ENCODE measurements at places on chromosomes 4 and X.
A peak's percentile ranks its signal among the peaks of the same experiment; 100 is the strongest.

DNA sequence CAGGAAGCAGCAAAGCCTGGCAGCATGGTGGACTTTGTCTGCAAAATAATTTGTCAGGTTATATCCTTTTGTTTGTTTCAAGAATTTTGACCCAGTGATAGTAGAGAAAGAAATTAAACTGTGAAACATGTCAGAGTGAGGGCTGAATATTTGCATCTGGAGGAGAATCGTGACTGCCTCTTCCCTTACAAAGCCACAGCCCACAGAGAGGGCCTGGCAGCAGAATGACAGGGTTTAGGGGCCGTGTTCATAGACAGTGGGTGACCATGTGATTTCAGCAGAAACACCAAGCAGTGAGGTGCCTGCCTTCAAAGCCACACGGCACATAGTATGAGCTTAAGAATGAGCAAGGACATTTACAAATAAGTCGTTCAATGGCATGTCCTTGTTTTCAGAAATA lies 24.4 kb upstream of the PLAC8 start:
- no peak for DNase-seq

DNA sequence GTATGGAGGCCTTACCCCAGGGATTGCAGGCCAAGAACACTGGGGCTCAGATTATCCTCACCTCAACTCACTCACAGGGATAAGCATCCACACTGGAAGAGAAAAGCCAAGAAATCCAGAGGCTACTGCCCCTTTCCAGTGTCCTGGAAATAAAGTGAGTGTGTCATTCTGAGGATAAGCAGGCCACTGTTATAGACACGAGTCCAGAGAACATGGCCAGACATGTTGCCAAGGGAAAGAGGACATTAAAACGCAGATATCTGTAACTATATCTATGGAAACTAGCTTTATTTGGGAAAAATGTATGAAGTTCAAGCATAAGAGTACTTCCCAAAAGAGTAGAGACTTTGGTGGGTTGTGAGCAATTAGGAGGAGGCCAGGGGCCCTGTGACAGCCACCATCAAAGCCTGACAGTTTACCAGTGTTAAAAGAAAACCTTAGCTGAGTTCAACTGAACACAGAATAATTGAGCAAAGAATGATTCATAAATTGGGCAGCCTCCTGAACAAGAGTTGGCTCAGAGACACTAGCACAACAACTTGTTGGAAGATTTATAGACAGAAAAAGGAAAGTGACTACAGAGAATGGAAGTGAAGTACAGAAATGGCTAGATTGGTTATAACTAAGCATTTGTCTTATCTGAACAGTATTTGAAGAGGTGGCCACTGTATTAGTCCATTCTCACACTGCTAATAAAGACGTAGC lies 1222.2 kb downstream of the STIM2 start:
- DNase-seq: no peak

- DNase-seq: no peak
Measured at GRCh38 chrX:38754818-38755718, 46.2 kb upstream of the MID1IP1 start.

- no peak for DNase-seq
Measured at GRCh38 chr4:118360106-118360505, 7.3 kb upstream of the PRSS12 start.

- no peak for DNase-seq
Measured at GRCh38 chr4:101695176-101695575, 95.4 kb upstream of the BANK1 start.

- DNase-seq: no peak
Measured at GRCh38 chr4:186953599-186954260, 230.1 kb upstream of the FAT1 start.

DNA sequence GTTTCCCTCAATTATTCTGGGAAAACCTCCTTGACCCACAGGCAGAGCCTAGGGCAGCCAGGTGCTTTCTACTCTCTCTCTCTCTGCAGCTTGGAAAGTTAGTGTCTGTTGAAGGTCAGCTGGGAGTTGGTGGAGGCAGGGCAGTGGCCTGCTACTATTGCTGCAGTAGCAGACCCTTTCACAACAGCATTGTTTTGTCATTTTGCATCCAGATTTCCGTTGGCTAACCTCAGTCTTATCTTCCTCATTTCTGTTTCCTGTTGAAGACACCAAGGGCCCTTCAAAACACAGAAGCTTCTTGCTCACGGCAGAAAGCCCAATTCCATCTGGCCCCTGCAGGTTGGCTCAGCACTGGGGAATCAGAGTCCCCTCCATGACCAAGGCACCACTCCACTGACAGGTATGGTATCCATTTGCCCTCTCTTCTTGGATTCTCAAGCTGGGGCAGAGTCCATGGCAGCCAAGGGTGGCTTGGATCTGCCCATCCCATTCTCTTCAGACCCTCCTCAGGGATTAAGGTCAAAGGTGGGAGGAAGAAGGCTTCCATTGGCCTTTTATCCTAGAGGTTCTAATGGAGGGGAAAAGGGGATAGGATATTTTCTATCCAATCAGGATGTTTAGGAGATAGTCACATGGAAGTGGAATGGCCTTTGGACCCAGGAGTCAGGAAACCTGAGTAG lies 24.6 kb downstream of the VSIG4 start:
- no peak for DNase-seq

GRCh38 chr4:88291003-88291402 lies 6.6 kb upstream of the PPM1K start:
- DNase-seq: no peak

- no peak for DNase-seq
Measured at GRCh38 chr4:60938621-60939020, 261.5 kb upstream of the ADGRL3 start.

- peak; percentile 16 for DNase-seq
Measured at GRCh38 chr4:127732623-127733328, 2.6 kb downstream of the SLC25A31 start.

DNA sequence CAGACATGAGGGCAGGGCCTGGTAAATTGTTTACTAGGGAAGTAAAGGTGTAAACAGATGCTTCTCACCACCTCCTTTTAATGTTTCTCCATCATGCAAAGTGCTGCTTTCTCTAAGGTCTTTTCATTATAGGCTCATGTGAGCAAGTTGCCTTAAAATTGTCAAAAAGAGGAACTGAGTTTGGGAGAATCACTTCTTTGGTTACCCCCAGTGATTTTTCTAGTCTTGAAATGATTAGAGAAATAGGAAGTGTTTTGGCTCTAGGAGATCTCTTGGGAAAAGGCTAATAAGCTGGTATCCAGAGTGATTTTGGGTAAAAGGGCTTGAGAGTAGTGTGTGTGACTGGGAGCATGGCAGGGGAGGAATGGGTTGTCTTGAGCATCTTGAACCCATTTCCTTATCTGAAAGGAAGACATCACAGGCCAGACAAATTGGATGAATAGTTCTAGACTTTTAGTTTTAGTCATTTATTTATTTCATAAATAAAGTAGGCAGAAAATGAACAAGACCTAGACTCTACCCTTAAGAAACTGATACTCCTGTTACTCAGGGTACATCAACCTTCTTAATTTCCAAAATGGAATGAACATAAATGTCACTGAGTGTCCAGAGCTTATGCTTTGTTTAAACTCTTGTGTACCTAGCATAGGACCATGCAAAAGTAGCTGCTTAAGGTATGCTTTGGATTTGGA lies 14.2 kb downstream of the GRPR start:
- DNase-seq: no peak

GRCh38 chr4:81498046-81498445 lies 26.3 kb upstream of the RASGEF1B start:
- DNase-seq: no peak

DNA sequence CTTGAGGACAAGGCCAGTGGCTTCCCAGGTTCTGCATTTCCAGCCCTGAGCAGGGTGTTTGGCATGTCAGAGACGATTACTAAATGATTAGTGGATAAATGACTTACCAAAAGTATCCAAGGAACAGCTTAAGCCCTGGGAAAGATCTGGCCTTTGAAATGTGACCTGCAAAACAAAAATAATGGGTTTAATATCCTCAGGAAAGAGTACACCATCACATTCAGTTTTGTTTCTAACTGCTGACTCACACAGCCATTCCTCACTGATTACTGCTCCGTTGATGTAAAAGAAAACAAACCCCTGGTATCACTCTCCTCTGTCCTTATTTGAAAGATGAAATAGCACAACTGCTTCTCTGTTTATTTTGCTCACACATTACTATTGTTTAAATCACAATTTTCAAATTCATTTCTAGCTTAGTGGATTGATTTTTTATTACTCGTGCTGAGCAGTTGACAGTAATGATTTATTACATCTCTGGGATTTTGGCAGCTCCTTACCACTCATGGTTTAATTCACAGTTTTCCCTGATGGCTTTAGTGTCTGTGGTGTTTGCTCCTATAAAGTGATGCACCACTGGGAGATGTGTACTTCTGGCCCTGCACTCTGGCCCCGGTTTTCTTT lies 117.0 kb downstream of the CBLL2 start:
- peak; percentile 40 for DNase-seq

DNA sequence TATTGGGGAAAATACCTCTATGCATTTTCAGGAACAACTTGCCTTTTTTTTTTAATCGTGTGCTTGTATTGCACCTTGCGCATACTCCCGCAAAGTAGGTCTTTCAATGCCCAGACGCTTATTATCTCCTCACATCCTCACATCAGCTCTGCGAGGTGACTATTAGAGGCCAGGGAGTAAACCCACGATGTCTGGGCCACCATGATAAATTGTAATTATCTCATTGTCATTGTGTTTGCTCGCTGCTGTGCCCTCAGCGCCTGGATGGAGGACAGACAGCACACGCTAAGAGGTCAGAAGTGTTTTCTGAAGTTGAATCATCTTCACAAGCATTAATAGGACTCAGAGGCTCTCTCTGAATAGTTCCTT lies 1.0 kb upstream of the RELL1 start:
- DNase-seq: no peak

DNA sequence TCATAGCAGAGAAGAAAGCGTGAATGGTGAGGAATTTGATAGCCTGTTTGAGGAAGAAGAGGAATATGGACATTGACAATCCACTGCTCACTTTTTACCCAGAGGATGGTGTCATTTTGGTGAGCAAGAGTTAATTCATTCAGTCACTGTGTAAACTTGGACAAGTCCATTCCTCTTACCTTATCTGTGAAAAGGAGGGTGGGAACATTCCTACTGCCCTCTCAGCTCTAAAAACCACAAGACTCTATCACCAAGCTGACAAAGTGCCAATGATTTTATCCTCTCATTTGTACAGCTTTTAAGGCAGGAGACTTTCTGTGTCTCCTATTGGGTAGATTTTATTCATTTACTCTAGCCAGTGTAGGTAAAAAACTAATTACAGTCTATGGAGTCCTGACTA lies 103.8 kb downstream of the LUZP4 start:
- no peak for DNase-seq

- no peak for DNase-seq
Measured at GRCh38 chr4:79298484-79298883, 27.4 kb downstream of the NAA11 start.

DNA sequence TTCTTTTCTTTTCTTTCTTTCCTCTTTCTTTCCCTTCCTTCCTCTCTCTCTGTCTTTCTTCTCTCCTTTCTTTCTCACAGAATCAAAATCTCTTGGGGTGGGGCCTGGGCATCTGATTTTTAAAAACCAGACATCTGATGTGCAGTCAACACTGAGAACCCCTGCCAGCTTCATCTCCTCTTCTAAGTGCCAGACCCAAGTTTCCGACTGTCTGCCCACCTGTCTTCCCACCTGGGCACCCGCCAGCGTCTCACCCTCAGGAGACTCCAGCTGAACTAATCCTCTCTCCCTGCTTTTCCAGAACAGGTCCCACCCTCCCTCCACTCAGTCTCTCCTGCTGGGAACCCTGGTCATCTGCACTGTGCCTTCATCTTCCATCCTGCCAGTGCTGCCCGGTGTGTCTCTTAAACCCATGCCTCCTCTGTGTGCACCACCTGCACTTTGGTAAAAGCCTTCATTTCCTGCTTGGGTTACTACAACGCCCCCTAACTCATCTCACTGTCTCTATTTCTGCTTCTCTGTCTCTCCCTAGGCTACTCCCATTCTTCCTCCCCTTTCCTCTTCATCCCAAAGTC lies 2.8 kb downstream of the SOD3 start:
- DNase-seq: no peak

- no peak for DNase-seq
Measured at GRCh38 chr4:2268357-2269205, 6.7 kb upstream of the MXD4 start.

DNA sequence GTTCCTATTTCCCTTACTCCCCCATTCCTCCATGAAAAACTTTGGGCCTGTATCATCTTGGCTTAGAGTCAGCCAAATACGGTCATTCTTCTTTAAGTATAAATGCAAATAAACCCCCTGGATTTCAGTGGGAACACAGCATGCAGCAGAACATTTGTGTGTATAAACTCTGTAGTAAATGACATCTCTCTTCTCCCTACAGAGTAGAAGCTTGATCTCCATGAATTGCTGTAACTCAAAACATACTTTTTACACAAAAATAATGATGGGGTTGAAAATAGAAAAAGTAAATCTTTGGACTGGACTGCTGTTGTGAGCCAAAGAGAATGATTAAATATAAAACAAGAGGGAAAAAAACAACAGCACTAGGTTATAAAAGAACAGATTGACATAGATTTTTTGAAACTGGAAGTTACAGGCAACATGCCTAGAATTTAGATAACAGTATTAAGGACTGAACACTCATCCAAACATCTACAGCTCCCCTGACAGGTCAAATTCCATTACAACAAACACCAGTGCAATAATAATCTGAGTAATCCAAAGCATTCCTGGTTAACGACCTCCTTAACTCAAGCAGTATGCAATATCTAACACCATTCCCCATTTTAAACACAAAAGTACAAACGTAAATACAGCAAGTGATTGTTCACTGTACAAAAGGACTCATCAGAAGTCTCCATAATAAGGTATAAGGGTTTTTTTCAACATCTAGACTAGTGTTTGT lies 30.7 kb downstream of the TSPAN5 start:
- DNase-seq: no peak

DNA sequence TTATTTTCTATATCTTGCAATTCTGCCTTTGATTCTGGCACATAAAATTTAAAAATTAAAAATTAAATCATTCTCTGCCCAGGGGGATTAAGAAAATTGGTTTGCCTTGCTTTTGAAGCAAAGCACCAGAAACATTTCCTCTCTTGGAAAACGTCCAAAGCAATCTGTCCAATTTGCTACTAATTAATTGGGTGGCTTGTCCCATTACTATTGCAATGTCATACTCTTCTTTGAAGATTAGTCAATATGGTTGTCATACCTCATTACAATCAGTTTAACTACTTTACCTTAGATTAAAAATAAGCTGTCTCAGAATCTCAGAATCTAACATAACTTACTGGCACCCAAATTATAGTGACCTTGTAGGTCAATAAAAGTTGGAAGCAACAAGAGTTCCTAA lies 208.8 kb downstream of the TMA16 start:
- no peak for DNase-seq

GRCh38 chrX:74422576-74423288 lies 1.4 kb downstream of the SLC16A2 start:
- no peak for DNase-seq

GRCh38 chr4:24778464-24779225 lies 16.7 kb upstream of the SOD3 start:
- DNase-seq: no peak

GRCh38 chr4:5472160-5472591 lies 236.2 kb downstream of the EVC2 start:
- DNase-seq: no peak

DNA sequence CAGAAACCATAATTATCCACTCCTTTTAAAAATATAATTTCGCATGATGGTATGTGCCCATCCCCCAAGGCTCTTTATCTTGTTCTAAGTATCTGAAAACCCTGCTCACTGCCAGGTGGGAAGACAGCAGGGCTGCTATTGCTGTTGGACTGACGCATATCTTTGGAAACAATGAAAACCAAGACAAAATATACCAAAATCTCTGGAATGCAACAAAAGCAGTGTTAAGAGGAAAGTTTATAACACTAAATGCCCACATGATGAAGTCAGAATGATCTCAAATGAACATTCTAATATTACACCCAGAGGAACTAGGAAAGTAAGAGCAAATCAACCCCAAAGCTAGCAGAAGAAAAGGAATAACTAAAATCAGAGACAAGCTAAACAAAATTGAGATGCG lies 162.0 kb downstream of the FAM47B start:
- DNase-seq: no peak

Measured in DMS153 (cell line).